ENCODE measurements at places on chromosomes 7 and 10. TPM values are rescaled to one million over a fixed set of nuclear protein-coding genes. Genes with fewer than 3 reads are reported as not detected.

DNA sequence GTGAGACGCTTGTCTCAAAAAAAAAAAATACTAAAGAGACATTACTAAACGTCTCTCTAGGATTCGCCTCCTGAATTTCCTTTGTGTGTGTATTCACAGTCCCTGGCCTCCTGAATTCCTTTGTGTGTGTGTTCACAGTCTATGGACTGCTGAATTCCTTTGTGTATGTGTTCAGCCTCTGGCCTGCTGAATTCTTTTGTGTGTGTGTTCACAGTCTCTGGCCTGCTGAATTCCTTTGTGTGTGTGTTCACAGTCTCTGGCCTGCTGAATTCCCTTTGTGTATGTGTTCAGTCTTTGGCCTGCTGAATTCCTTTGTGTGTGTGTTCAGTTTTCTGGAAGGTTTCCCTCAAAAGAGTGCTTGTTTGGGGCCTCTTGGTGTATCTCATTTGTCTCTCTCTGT is 8.2 kb downstream of the BMS1 start:
- DNase-seq = no peak

DNA sequence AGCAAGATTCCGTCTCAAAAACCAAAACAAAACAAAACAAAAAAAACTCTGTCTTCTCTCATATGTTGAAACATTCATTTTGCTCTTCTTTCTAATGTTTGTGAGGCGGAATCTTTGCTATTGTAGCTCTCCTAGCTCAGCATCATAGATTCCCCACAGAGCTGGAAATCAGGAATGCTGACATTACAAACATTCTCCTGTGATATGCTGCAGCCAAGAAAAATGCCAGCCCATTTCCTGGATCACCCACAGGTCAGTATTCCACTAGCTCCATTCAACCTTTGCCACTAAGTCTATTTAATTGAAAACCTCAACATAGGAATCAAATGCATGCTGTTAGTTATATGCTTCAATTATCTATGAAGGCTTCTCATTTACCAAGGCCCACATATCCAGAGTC is 186.3 kb downstream of the IPMK start:
- no peak for DNase-seq

DNA sequence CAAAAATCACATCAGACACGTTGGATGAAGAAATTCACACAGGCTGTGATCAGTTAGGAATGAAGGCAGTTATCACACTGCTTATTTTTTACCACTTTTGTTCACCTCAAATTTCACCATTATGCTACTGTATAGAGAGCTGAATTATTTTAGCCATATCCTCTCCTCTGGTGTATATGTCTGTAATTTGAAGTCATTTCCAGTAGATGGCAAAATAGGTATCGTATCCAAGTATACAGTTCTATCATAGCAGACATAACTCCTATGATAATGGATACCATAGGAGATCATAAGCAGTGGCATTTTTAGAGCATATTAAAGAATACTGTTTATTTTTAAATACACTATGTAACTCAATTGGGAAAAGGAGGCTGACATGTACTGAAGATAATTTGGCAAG is 909.7 kb downstream of the DNAJB9 start:
- no peak for DNase-seq

GRCh38 chr10:104819731-104820130 is 178.6 kb downstream of the SORCS3 start:
- DNase-seq = no peak

DNA sequence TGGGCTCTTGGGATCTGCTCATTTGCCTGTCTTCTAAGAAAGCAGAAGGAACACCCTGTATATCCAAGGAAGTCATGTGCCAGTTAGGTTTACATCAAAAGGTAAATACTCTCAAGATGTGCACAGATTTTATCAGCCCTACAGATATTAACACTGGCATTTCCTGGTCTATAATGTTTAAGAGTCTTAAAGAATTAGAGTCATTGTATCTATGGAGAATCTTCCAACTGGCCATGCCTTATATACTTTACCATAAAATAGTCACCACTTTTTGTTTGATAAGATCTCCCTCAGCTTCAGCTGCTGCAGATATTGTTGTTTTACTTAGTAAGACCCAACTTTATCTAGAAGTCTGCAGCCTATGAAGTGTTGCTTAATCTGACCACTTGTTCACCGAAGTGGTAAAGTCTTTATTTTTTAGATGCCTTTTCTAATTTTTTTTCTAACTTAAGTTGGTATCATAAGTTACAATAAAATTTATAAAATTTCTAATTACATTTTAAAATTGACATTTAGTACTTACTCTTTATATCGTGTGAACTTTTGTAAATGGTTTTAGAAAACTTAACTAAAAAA is 58.5 kb downstream of the CPED1 start:
- DNase-seq = no peak

GRCh38 chr10:93290661-93291354 is 191.3 kb downstream of the MYOF start:
- DNase-seq = no peak

- no peak for DNase-seq
These were observed 44.6 kb upstream of the NAMPT start for GRCh38 chr7:106329408-106329807.

GRCh38 chr7:129417073-129417472 is 17.2 kb upstream of the STRIP2 start:
- no peak for DNase-seq

DNA sequence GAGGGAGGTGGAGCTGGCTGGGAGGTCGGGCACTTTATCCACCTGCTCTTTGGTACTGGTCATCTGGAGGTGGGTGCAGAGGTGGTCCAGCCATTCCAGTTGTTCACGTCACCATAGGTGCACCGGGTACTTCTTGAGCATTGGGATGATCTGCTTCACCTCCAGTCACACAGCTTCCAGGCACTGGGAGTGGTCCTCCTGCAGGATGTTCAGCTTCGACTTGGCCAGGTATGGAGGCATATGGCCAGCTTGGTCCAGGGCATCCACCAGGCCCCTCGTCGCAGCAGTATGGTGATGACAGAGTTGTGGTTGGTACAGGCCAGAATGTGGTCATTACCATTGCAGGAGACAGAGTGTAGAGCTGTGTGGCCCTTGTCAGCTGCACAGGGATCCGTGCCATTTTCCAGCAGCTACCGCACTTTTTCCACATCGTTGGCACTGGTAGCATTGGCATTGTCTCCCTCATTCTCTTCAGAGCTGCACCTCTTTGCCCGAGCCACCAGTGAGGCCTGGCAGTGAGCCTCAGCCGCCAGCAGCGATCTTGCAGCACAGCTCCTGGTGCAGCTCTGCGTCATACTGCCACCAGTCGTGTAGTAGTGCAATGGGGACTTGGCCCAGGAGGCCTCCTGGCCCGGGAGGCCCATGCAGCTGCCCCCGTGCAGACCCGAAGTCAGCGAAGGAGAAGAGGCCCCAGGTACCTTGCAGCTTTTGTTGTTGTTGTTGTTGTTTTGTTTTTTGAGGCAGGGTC is 150.9 kb downstream of the ZNF22 start:
- no peak for DNase-seq

- DNase-seq = no peak
These were observed 743.4 kb downstream of the TNS3 start for GRCh38 chr7:46838463-46838862.

DNA sequence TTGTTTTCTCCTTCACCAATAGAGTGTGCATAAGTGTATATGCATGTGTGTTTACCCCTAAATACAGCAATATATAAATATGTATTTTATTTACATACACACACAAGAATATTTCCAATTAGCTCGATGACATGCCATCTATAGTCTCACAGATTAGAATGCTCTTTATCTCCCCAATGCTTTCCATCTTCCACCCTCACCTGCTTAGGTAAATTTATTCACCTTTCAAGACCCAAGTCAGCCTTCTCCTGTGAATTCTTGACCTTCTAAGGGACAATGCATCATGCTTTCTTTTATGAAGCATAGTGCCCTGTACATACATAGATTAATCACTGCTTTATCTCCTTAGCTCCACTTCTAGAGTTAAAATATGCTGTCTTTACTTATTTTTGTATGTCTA is 49.7 kb downstream of the SEMA3A start:
- DNase-seq = no peak

- DNase-seq = no peak
These were observed 4.5 kb upstream of the COPG2 start for GRCh38 chr7:130673066-130673465.

DNA sequence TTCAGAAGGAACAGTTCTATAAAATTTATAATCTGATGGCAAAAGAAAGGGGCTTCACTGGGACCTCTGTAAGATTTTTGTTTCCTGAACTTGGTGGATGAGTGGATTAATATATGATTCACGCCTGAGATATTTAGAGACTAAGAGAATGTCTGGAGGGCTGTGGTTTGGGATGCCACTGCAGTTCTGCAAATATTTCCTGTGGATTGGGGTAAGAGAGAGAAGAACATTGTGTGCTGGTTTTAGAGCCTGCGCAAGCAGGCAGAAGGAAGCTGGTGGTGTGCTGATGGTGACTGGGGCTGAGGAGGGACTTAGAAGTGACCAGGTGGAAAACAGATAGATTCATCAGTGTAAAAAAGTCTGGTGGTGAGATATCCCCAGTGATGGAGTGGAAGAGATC is 87.0 kb downstream of the SUGCT start:
- no peak for DNase-seq

DNA sequence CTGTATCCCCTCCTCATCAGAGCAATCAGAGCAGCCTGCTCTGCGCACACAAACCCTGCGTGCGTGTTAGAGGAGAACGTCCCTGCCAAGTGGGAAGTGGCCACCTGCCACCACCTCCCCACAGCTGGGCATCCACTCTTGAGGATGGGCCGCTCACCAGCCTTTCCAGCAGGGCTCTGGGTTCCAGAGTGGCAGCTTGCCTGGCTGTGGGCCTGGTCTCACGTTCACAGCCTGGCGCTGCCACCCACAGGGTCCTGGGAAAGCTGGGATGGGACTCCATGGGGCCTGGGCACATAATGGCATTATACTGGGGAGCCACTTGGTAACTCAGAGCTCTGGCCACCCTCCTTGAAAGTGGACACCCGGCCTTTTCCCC is 151.1 kb upstream of the PPP2R2D start:
- no peak for DNase-seq

DNA sequence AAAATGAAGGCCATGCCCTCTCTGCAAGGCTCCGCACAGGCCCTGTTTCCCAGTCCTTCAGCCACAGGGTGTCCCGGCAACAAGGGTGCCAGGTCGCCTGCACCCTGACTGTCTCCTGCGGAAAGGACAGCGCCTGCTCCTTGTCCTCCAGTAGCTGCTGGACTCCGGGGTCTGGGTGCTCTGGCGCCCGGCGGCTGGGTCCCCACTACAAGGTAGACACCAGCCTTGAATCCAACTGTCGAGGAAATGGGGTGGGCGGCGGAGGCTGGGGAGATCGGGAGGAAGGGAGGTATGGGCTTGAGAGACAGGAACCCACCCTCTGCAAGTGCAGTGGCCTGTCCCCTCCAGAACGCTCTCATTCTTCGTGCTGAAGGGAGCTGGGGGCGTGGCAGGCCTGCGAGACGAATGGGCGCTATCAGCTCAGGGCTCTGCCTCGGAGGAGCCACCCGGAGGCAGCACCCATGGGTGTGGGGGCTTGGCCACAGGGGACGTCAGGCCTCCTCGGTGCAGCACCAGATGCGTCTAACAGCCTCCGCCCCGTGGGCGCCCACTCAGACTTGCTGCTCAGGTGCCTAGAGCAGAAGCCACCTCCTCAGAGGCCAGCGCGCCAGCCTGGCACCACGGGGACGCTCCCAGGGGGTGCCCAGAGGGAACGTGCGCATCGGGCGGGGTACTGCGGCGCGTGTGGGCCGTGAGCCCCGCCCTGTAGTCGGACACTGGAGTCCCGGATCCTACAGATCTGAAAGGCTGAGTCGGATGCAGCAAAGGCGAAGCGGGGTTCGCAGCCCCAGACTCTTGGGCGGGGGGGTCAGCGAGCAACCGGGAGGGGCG is 15.6 kb downstream of the ADAM8 start:
- no peak for DNase-seq

GRCh38 chr7:29343399-29343798 is 148.8 kb downstream of the CHN2 start:
- DNase-seq = no peak

DNA sequence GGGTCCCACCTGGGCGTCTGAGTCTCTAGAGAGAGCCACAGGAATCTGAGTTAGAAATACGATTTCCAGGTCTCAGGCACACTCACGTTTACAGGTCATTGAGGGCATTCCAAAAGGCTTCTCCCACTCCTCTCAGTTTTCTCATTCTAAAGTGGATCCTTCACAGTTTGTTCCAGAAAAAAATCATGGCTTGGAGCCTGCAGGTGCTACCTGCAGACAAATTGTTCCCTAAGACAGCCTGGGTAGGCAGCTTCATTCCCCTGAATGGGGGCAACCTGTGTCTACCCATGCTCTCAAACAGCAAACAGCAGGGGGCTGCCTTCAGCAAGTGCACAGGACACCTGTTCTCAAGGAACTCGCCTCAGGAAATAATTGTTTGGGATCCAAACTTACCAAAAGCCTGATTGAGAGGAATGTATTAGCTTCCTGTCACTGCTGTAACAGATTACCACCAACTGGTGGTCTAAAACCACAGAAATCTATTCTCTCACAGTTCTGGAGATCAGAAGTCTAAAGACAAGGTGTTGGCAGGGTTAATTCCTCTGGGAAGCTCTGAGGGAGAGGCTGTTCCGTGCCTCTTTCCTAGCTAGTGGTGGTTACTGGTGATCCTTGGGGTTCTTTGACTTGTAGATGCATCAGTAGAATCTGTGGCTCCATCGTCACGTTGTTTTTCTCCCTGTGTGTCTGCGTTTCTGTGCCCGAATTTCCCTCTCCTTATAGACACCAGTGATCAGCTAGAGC is 117.2 kb downstream of the RAB11FIP2 start:
- no peak for DNase-seq

GRCh38 chr7:151710121-151710640 is 166.7 kb downstream of the PRKAG2 start:
- DNase-seq = no peak

DNA sequence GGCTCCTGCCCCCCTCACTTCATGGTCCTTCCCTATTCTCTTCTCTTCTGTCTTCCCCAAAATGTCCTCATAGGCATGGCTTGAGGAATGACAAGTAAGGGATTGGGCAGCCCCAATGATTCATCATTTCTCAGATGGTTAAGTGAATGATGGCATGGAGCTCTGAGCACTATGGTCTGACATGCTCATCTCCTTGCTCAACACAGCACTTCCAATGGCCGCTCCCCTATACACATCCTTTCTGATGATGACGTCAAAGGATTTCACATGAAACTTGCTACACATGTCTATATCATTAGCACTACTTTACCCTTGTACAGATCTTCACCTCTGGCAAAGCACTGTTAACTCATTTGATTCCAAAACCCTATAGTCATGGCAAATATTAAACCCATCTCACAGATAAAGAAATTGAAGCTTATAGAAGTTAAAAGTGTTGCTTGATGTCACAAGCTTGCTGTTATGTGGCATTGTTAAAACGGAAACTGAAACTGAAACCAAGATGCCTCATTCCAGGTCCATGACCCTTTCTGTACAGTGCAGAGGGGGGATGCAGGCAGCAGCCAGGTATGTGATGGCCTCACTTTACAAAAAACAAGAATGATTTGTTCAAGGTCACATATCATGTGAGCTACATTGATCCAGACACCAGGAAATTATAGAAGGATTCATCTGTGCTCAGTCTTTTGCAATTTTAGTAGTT is 90.0 kb upstream of the PLXNA4 start:
- DNase-seq = no peak

The GPR15LG gene
- 0.78 TPM for polyA plus RNA-seq

The PNLIPRP3 gene
- not detected for polyA plus RNA-seq

The PLAC9 gene
- polyA plus RNA-seq = 30.8 TPM

The DNAJB9 gene
- 36.8 TPM for polyA plus RNA-seq

The VPS37D gene
- 18.9 TPM for polyA plus RNA-seq

The CD36 gene
- 27.3 TPM for polyA plus RNA-seq

The ANAPC16 gene
- polyA plus RNA-seq = 186 TPM

The ATXN7L1 gene
- polyA plus RNA-seq = 11.4 TPM

Measured in renal pelvis (tissue), 12 donors.